ENCODE measurements at places on chromosomes 3 and 15.

DNA sequence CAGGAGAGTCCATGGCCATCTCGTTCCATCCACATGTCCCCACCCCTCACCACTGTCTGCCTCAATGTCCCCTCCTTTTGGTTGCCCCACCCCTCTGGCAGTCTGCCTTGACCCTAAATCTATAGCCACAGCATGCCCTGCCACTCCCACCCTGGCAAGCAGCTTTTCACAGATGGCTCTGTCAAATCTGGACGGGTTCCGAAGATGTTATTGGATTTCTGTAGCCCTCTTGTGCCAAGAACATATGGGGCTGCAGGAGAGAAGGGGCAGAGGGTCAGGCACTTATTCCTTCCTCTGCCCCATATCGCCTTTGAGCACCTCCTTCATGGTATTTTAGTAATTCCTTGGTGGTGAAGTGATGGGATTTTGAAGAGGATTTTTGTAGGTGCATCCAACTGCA, 57.1 kb downstream of the EPHB1 start:
- DNase-seq, result no peak

DNA sequence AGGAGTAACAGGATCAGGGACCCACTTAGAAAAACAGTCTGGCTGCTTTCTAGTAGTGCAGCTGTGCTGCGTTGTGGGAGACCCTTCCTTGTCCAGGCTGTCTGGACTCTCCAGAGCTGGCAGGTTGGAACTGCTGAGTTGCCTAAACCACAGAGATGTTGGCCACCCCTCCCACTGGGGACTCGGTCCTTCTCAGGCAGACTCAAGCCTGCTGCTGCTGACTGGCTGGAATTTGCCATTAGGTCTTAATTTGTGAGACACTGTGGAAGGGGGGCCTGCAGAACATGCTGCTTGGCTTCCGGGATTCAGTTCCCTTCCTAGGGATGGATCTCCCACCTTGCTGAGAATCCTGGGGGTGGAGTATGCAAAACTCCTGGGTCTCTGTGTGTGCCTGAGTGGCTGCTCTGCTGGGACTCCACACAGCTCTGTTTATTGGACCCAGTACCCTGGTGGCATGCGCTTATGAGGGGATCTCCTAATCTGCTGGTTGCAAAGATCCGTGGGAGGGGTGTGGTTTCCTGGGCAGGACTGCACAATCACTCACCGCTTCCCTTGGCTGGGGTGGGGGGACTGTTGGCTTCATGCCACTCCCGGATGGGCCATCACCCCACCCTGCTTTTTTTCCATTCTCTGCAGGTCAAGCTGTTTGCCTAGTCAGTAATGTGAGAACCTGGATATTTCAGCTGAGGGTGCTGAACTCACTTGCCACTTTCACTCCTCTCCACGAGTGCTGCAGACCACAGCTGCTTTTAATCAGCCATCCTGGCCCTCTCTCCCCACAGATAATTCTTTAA, 150.5 kb downstream of the CFAP20DC start:
- peak; percentile 56 for DNase-seq

DNA sequence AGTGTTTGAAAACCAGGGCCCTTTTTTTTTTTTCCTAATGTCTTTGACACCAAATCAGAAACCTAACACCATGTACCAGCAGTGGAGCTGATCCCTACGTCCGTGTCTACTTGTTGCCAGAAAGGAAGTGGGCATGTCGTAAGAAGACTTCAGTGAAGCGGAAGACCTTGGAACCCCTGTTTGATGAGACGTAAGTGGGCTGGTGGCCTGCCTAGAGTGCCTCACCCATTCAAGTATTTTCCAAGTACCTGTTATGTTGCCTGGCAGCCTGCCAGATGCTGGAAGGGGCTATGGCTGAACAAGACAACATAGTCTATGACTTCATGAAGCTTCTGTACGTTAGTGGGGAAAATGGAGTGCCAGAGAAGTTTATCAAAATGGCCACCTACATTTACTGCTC, 39.7 kb downstream of the ESYT3 start:
- DNase-seq, result no peak

DNA sequence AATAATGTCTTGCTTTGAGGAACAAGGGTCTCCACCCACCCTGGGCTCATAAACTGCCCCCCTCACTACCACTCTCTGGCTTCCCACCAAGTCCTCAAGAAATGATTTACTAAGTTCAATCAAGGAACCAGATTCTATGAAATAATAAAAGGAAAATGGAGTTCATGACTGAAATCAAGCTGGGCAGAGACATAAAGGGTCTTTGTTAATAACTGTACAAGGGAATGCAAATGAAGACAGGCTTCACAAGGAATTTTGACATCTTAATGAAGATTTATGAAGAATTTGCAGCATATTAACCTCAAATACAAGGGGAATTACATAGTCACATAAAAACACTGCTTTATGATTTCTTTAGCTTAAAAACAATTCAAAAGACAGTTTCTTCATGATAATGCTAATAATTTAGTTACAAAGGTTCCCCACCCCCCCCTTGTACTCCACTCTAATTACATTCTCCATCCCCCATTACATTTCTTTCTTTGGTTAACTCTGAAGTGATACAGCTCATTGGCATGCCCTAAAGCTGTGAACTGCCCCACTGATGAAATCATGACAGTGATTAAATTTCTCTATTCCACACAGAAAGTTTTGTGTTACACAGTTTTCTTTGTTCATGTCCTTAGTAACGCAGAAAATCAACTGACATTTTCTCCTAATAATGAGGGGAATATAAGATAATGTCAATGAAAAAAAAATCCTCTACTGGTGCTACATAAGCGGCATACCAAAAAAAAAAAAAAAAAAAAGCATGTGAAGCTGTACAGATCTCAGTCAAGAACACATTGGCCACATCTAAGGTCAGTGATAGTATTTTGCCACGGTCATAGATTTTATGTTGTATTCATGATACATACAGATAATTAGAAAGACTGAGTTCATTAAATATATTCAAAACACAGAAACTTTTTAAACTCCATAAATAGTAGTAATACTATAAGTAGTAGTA, 54.4 kb downstream of the WWTR1 start:
- no peak for DNase-seq

DNA sequence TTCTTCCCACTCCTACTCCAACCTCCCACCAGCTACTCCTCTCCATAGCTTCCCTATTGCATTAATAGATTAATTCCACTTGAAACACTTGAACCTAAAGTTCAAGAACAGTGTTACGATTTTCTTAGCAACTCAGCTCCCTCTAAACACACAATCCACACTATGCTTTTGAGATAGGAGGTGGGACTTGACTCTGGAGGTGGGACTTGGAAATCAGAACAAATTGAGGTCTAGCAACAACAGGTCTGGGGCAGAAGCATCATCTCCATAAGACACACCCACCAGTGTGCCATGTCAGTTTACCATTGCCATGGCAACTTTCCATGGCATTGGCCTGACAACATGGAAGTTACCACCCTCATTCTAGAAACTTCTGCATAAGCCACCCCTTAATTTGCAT, 336.5 kb upstream of the ALCAM start:
- DNase-seq, result no peak

DNA sequence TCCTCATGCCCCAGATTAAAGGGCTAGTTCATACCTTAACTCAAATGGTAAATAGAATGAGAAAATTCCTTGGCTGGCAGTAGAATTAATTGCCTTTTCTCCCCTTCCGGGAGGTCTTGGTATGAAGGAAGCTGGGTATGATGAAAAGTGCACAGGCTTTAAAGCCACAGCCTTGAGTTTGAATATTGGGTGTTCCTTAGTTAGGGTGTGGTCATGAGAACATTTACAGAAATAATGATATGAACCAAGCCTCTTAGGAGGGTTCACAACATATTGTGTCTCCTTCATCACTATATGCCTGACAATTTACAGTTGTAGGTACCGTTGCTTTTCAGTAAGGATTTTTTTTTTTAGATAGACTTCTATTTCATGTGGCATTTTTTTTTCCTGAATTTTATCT, 48.1 kb downstream of the PYDC2 start:
- DNase-seq, result no peak

DNA sequence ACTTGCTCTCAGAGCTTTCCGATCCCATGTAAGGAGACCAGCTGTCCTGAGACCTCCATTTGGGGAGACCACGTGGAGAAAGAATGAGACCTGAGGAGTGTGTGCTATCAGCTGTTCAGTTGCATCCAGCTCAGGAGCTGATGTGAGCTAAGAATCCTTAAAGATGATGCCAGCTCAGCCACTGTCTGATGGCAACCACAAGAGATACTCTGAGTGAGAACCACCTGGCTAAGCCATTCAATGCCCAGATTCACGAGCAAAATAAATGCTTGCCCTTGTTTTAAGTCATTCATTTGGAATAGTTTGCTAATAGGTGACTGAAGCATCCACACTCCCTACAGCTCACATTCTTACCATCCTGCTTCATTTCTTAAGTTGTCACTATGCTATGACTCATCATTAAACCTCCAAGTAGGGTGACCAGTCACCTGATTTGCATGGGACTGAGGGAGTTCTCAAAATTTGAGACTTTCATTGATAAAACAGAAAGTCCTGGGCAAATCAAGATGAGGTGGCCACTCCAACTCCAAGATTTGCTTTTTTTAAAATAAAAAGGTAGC, 56.4 kb downstream of the SPTSSB start:
- DNase-seq, result no peak

- no peak for DNase-seq
Measured at GRCh38 chr15:37628507-37628906, 305.9 kb upstream of the TMCO5A start.

DNA sequence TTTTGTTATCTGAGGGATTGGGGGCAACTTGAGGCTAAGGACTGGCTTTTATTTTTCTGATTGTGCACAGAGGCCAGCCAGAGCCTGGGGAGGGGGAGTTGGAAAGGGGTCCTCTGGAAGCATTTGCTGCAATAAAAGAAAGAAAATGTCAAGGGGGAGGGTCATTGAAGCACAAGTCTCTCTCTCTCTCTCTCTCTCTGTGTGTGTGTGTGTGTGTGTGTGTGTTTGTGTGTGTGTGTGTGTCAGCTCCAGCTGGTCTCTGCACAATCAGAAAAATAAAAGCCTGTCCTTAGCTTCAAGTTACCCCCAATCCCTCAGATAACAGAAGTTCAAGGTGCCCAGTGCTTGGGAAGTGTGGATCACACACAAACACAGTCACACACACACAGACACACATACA, 52.1 kb upstream of the CCDC174 start:
- no peak for DNase-seq

DNA sequence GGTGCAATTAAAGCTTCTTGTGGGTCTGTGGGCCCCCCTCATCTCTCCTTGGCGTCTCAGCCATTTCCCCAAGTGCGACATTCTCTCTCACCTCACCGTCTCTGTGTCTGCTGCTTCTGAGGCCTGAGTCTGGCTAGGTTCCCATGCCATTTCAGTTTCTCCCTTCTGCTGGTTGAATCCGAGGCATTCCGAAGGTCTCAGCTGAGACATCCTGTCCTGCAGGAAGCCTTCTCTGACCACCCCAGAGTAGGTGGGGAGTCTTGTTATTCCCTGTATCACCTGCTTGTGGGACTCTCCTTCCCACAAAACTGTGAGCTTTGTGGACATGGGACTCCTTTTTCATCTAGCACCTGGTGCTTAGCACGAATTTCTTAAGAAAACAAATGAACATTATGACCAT, 78.3 kb downstream of the ASB7 start:
- DNase-seq, result no peak

GRCh38 chr15:74829991-74830390, 3.6 kb downstream of the CPLX3 start:
- DNase-seq, result no peak

- no peak for DNase-seq
Measured at GRCh38 chr3:160801386-160802118, 45.5 kb downstream of the PPM1L start.

GRCh38 chr3:186790261-186790981, 7.0 kb downstream of the EIF4A2 start:
- no peak for DNase-seq

DNA sequence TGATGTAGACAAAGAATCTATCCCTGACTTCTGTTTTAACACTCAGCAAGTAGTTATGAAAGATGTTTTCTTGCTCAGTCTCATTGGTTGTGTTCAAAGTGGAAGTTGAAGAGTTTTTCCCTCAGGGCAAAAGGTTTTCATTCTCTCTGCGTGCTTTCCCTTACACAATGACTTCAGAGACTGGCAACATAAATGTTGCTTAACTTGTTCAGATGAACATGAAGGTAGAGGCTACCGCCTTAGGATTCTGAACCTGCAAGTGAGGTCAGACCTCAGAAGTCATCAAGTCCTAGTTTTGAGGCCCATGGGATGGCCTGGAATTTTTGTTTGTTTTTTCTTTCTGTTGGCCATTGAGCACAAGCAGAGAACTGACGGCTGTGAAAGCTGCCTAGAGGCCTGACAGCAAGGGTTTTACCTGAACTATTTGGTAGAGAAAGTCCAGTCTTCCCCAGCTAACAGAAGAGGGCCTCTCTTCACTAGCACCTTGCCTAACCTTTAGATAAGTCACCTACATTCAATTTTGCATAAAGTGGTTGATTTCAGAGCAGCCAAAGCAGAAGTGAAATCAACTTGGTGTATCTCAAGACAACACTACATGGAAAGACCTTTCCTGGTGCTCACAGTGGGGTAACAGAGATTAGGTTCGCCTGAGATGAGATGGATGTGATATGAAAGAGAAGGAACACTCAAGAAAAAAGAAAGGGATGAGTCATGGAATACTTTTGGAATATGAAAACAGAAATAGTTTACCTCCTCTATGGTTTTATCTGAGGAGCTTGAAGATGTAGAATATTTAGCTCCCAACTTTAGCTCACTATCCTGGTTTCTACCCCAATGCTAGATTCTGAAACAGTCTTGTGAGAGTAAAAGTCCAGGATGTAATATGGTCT, 53.6 kb upstream of the AP4E1 start:
- DNase-seq, result no peak

DNA sequence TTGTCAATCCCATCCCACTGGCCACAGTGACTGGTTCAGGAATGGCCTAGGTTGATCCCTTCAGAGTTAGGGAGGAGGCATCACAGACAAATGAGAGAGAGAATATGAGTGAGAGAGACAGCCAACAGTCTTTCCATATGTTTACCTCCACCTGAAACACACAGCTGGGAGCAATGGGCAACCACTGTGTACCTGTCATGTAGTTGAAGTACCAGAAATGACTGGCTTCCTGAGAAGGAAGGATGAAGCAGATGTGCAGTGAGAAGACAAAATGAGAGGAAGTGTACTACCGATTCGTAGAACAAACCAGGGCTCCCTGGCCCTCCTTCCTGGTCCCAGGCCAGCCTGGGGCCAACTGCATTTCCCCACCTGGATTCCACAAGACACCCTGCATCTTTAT, 27.4 kb downstream of the SRGAP3 start:
- DNase-seq, result no peak

DNA sequence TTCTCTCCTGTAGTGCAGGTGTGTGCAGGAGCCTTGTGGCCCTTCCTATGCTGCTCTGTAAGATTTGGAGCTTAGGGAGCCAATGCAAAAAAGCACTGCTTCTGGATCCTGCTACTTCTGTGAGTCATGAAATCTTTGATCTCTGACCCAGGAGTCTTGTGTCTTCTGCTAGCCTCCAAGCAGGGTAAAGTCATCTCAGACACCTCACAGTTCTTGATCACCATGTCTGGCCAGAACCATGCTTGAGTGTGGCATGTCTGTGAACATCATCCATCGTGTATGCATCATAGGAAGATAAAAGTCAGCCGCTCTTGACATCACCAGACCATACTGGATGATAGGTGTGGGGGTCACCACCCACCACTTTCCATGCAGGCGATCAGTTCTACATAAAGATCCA, 247.8 kb downstream of the RPLP1 start:
- DNase-seq, result no peak

Measured in right forelimb (tissue), 1 donor.